Neural progenitor cell (in vitro differentiated cells): ENCODE measurements at places on chromosomes 6 and 20. TPM values are rescaled to one million over a fixed set of nuclear protein-coding genes. Genes with fewer than 3 reads are reported as not detected.
A peak's percentile ranks its signal among the peaks of the same experiment; 100 is the strongest.

DNA sequence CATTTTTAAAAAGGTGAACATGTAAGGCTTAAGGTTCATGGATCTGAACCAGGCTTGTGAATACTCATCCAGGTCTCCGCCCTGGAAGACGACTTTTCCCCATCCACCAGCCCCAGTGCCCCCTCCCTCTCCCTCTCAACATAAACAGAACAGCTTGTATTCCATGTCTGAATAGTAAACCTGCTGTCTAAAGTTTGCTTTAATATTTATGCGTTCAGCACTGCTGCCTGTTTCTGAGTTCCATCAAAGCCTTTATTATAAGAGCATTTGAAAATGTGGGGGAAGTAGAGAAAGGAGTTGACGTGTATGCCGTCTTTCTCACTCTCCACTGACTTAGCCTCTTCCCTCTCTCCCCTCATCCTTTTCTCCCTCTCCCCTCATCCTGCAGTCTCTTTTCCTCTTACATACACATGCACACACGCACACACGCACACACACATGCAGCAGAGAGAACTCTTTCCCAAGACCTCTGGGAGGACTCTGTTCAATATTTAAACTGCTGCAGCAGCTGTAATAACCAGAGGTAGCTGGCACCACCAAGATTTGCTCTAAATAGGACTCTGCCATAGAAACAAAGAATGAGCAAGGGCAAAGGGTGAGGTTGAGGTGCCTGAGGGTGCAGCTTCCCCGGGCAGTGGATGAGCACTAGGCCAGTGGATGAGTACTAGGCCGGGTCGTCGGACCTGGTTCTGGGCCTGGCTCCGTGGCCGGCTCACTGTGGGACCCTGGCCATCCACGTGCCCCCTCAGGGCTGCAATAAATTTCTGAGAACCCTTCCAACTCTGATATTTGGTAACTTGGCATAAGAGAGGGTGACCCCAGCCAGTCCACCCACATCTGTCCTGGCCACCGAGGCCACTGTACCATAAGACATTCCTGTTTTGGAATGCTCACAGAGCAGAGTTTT, 35.4 kb upstream of the VSTM2L start:
- no peak for DNase-seq

The VGLL2 gene
- not detected in 2 replicates for total RNA-seq

DNA sequence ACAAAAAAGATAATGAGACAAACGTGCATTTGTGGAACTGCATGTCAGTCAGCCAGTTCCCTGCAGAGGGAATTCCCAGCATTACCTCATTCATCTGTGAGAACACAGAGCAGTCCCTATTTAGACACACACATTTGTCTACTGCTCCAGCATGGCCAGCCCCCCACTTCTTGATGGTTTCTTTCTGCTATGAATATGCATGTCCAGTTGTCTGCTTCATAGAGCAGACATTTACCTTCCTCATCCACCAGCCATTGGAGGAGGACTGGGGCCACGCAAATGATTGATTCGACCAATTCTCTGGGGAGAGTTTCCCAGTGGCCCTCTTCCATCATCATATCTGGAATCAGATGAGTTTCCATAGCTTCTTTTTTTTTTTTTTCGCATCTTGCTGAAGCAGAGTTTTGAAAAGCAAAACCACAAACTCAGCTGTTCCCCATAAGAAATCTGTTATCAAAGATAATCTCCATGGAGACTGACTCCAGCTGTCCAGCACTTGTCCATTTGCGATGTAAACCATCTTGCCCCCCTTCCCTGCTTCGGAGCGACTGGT, 11.8 kb downstream of the ENPP1 start:
- DNase-seq, result no peak

The HLA-DOB gene
- 2.6 TPM in 1 of 2 replicates, not detected in the other for total RNA-seq

DNA sequence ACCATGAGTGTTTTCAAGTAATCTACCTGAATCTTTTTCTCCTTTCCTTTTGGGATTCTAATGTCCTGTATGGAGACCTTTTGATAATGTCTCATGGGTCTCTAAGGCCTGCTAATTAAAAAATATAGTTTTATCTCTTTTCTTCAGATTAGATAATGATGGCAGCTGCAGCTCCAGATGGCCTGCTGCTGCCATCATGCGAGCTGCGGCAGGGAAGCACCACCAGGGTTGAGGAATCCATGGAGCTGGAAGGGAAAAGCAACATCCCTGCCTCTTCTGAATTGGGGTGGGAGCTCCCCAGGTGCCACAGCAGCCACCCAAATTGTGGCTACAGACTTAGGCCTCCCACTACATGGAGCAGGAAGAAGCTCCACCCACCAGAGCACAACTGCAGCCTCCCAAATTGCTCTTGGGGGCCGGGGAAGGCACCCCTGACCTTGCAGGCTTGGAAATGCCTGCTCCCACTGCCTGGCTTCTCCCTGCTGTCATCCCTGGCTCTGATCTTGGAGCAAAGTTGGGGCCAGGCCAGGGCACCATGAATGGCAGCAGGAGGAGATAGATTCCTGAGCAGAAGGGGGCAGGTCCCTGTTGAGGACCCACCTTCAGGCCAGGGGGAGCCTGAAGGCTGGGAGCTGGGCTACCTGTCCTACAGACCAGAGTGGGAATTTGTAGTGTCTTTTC, 189.6 kb upstream of the MAN1A1 start:
- DNase-seq, result no peak

- DNase-seq, result no peak
Observed at GRCh38 chr20:62008643-62009183, 57.0 kb downstream of the TAF4 start.

DNA sequence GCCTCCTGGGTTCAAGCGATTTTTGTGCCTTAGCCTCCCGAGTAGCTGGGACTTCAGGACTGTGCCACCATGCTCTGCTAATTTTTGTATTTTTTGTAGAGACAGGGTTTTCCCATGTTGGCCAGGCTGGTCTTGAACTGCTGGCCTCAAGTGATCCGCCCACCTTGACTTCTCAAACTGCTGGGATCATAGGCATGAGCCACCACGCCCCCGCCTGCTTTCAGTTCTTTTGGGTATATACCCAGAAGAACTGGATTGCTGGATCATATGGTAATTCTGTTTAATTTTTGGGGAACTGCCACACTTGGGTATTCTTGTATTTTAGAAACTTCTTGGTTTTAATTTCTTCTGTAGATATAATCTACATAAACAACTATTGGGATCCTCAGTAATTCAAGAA, 17.0 kb downstream of the CDS2 start:
- DNase-seq, result no peak

- DNase-seq, result peak; percentile 42
Observed at GRCh38 chr20:58246346-58246745, 17.9 kb upstream of the ANKRD60 start.

DNA sequence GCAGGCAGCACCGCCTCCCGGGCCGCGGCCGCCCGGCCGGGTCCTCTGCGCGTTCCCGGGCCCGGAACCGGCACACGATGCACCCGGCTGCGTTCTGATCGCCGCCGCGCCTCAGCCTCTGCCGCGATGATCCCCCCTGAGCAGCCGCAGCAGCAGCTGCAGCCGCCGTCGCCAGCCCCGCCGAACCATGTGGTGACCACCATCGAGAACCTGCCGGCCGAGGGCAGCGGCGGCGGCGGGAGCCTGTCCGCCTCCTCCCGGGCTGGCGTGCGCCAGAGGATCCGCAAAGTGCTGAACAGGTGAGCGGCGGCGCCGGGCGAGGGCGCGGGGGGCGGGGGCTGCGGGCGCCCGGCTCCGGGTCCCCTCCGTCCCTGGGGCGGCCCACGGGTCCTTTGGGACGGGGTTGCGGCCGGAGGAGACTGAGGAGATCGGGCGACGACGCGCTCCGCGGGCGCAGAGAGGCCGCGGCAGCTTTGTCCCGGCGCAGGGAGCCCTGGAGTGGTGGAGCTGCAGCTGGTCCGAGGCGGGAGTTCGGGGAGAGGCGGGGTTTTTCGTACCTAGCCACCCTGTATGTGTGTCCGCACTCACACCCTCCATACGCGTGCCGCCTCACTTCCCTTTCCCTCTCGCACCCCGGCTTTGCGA, 659 bp downstream of the SLC35F1 start:
- peak; percentile 72 for DNase-seq

The MAP3K5 gene
- 0.02 and 0.28 TPM in 2 replicates for total RNA-seq

- DNase-seq, result no peak
Observed at GRCh38 chr6:14762077-14762476, 483.8 kb upstream of the JARID2 start.

GRCh38 chr6:151723152-151723551, 84.3 kb upstream of the ESR1 start:
- no peak for DNase-seq

The TBCC gene
- 40.1 and 40.4 TPM in 2 replicates for total RNA-seq
